ENCODE measurements at places on chromosomes 11 and 22.

DNA sequence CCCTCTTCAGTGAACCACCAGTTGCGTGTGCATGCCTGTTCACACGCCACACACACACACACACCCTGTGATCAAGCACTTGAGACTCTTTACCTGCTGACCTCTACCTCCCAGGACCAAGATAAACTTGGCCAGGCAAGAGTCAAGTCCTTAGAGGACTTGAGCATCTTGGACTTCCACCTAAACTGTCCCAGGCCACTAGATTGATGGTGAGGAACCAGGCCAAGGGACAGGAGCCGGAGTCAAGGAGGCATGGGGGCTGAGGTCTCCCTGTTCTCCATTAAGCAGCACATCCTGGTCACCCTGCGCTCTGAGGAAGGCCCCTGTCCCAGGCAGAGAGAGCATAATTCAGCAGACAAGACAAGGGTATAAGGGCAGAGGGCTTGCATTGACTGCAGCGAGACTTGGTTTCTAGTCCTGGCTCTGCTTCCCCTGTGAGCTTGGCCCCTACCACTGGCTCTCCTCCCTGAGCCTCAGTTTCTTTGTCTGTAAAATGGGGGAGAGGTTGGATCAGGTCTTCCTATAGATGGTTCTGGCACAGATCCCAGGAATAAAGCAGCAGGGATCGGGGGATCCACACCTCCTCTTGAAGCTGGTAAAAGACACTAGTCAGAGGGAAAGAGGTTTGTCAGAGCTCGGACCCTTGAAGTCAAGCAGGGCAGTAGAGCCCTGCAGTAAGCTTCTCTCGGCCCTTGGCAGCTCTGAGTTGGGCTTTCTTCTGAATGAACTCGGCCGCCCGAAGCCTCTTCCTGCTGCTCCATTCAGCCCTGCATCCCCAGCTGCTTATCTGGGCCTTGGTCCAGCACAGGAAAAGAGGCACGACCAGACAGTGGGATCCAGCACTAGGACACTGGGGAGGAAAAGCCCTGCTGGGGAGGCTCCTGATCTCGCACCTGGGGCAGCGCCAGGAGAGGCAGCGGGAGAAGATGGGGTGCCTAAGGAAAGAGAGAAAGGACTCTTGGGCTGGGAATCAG is 2.0 kb downstream of the CREB3L1 start:
- DNase-seq: peak; percentile 60

GRCh38 chr11:1436468-1437039 is 46.8 kb downstream of the BRSK2 start:
- no peak for DNase-seq

- no peak for DNase-seq
Measured at GRCh38 chr22:45579806-45580725, 77.4 kb downstream of the FBLN1 start.

GRCh38 chr11:1222491-1223345 is at the start of gene MUC5B:
Gene MUC5B, plus strand, starts transcription at chr11:1223066. Its CDS starts 58 bp downstream, at chr11:1223124.
- no peak for DNase-seq

DNA sequence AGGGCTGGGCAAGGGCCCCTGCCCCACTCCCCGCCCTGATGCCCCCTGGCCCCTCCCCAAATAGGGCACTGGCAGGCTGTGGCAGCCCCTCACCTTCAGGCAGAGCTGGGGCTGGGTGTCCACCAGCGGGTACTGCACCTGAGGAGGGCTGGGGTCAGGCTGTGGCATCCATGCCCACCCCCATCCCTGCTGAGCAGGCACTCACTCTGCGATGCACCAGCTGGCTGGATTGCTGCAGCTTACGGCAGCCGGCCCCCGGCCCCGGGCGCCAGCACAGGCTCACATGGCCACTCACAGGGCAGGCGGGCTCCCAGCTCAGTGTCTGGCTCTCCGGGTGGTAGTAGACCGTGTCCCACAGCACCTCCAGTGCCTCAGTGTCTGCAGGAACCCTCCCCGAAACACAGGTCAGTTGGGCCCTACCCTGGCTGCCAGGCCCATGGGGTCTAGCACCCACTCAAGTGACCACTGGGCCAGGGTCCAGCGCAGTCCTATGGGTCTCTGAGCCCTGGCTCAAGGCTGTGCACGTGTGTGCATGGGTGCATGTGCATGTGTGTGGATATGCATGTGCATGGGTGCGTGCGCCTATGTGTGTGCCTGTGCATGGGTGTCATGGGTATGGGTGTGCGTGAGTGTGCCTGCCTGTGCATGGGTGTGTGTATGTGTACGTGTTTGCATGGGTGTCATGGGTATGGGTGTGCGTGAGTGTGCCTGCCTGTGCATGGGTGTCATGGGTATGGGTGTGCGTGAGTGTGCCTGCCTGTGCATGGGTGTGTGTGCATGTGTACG is 14.4 kb downstream of the IL17REL start:
- no peak for DNase-seq

- DNase-seq: no peak
Measured at GRCh38 chr22:45507798-45508197, 5.1 kb downstream of the FBLN1 start.

DNA sequence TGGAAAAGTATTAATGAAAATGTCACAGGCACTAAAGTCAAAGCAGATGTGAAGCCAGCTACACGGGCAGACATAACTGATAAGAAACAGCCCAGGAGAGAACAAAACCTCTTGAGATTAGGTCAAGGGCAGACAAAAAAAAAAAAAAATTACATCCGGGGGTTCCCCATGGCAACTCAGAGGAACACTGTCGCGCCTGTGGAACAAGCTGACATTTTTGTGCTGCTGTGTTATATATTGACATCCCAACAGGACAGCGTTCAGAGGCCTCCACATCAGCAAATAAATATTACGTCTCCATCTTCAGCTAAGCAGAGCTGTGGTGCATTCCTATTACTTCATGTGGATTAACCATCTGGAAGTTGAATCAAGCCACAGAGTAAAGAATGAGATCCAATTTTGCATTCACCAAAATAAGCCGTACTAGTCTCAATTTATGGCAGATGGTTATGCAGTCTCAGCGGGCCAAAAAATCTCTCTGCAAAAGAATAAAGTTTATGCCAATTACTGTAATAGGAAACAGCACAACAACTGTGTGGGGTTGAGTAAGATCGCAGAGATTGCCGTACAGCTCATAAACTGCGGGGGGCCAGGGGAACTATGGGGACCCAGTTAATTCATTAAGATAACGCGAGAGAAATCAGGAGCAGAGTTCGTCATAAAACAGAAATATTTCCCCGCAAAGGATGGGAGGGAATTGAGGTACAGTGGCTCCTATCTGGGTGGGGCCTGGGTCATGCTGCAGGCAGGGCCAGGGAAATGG is 41.3 kb upstream of the MN1 start:
- DNase-seq: no peak

- no peak for DNase-seq
Measured at GRCh38 chr11:69461272-69461962, 20.0 kb upstream of the LINC01488 start.

All from HFFc6 (cell line).